ENCODE measurements at places on chromosomes 16 and 17.

- no peak for DNase-seq
Observed at GRCh38 chr16:60107871-60108270, 1373.8 kb upstream of the GOT2 start.

GRCh38 chr17:64498308-64499203, 1.7 kb upstream of the POLG2 start:
- DNase-seq, result no peak

GRCh38 chr17:80727409-80727755, 182.7 kb downstream of the RPTOR start:
- DNase-seq, result no peak

DNA sequence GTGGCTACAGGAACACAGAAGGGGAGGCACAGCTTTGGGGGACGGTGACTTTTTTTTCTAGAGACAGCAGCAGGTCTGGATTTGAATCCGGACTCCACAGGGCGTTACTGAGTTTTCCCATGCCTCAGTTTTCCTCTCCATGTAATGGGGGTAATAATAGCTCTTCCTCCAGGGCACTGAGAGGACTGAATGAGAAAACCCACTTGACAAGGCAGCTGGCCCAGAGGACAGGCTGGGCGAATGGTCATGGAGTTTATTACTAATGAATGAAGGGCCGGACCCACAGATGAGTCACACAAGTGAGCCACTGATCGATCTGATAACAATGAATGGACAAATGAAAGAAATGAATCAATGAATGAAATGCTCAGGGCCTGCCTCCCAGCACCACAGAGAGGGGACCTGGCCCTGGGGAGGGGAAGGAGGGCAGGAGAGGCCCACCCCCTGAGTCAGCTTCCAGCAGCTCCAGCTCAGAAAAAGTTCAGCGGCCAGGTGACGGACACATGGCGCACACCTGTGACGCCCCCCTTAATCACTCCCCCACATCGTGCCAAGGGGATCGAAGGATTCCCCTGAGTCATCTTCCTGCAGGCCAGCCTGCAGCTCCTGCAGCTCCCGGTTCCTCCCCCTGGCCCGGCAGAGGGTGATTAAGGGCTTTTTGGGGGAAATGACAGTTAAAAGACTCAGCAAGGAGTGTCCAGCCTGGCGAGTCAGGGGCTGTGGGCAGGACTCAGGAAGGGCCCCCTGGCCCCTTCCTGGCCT, 54.3 kb downstream of the SOCS1 start:
- no peak for DNase-seq

- DNase-seq, result no peak
Observed at GRCh38 chr16:27406511-27407128, 4.6 kb downstream of the IL21R start.

DNA sequence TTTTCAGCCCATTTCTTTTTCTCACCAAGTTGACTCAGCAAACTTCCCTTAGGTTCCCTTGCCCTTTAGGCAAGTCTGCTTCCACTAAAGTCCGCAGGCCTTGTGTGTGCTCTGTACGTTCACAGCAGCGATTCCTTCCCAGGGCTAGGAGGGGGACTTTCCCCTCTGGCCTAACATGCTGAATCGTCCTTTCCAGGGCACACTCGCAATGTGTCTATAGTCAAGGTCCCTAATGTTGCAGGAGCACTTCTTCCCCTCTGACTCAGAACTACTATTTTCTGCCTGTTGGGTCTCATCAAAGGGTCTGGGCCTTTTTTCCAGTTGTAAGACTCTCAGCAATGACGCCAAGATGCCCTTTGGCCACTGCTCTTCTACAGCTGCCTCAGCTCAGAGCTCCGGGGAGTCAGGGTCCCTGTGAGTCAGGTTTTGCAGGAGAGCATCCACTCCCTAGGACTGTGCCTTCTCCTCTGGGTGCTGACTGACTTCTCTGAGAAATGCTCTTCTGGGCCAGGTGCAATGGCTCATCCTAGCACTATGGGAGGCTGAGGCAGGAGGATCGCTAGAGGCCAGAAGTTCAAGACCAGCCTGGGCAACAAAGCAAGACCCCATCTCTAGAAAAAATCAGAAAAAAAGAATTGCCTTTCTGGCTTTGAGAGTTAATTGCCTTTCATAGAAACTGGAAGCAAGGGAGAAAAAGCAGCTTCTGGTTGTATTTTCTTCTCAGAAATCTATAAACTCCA, 64.4 kb upstream of the TBX2 start:
- no peak for DNase-seq

DNA sequence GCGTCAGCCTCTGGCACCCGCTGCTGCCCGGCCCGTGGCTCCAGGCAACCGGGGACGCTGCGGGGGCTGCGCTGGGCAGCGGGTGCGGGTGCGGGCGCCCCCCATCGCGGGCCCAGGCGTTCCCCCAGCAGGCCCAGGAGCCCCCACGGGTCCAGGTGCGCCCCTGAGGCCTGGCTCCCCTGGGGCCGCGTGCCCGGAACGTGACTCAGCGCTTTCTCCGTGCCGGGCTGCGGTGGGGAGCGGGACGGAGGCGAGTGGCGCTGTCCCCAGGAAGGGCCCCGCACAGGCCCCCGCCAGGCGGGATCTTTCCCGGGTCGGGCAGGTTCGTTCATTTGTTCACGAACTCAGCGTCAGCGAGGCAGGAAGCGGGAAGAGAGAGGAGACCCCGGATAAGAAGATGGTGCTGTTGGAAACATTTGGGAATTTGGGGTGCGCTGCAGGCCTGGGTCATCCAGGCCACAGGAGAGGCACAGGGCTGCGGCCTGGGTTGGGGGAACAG, 18.4 kb upstream of the EXOC7 start:
- DNase-seq, result no peak

DNA sequence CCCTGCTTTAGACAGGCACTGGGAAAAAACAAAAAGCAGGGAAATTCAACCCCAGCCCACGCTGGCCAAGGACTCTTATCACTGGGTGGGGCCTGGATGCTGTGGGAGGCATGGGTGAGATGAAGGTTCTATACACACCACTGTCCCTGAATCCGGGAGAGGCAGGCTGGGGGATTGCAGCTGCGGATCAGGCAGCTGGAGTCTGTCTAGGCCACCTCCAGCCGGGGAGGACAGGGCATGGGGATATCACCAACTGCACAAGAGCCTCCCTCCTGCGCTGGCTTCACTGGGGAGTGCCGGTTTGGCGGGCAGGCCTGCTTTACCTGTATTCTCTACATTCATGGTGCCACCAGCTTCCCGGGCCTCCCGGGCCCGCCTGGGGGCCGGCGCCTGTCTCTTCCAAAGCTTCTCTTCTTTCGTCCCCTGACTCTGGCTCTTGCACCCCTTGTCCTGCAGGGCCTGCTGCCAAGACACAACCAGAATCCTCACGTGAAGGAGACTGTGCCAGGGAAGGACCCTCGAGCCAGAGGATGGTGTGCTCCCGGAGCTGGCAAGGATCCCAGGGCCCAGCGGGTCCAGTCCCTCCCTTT, 13.9 kb downstream of the KIFC3 start:
- no peak for DNase-seq

DNA sequence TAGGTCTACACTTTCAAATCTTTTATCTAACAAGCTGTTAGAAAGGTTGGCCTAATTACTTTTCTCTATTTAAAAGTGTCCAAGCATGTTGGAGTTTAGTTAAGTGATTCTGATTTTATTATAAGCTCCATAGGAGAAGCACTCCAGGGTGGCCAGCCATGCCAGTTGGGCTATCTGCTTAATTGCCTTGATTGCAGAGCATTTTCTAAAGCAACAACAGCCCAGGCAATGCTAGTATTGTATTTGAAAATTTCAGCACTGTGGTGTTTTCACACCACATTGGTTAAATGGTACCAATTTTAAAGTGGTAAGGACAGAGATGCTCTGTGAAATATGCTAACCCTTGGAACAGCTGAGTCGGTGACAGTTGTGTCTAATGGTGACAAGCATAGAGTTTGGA, 510.5 kb upstream of the CDH8 start:
- no peak for DNase-seq

GRCh38 chr16:20868890-20869289, 31.3 kb downstream of the DCUN1D3 start:
- no peak for DNase-seq

DNA sequence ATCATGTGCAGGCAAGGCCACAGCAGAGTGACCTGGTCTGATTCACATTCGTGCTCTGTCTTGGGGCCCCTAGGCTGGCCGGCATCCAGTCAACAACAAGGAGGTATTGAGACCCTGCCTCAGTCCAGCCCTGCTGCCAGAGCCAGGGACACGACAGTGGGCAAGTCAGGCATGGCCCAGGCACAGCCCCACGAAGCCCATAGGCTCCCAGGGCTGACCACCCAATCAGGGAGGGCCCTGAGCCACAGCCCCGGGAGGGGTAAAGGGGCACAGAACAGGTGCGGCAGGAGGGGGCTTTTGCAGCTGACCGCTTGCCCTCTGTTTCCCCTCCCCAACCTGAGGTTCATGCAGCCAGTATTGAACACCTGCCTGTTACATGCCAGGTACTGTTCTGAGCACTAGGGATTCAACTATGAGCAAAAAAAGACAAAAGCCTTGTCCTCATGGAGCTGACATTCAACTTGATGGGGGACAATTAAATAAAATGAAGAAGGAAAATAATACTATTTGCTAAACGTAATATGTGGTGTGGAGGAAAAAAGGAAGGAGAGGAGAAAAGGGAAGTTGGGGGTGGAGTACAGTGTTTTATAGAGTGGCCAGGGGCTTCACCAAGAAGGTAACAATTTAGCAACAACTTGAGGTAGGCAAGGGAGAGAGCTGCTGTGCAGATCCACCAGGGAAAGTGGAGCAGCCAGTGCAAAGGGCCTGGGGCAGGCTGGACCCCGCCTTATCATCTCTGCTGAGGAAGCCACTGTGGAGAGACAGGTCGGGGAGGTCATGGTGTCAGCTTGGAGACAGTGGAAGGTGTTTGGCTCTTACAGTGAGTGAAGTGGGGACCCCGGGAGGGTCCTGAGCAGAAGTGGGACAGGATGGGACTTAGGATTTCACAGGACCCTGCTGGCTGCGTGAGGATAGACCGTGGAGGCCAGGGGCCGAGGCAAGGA, 6.1 kb downstream of the DRC3 start:
- DNase-seq, result no peak

DNA sequence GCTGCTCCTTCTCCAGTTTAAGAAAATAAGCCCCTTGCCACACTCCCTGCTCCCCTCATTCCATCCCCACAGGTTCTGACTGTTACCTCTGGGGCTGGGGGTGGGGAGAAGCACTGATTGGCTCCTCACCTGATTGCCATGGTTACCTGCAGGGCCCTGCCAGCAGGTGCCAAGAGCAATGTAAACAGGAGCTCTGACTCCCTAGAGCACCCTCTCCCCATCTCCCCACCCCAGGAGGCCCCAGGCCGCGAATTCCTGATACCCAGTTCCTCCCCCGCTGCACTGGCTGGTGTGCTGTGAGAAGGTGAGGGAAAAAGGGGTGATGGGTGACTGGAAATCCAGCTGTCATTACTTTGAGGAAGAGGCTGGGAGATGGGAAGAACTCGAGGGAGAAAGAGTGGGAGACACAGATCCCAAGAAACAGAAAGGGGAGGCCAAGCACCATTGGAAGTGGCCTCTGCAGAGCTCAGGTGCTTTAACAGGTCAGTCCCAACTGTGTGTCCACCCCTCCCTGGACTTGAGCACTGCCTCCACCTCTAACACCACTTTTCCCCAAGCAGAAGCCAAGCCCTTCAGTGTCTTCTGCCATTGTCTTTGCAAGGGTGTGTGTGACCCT, 4.5 kb downstream of the PCGF2 start:
- no peak for DNase-seq

- no peak for DNase-seq
Observed at GRCh38 chr17:39151943-39152818, 744 bp upstream of the PLXDC1 start.

GRCh38 chr17:31537565-31538011, 146.1 kb downstream of the RAB11FIP4 start:
- no peak for DNase-seq

DNA sequence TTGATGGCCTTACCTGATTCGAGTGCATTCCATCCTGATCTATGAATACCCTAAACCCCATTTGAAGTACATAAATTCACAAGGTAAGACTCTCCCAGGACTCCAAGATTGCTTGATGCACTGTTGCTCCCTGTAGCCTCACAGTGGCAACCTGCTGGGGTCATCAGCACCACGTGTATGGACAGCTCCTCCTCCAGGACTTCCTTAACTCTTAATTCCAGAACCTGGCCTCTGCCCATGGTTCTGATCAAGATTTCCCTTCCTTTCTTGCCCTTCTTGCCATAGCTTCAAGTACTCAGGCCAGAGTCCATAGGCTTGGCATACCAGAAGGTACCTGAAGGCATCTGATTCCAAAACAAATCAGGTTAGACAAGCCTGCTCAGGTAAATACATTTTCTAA, 34.0 kb upstream of the NLK start:
- no peak for DNase-seq

DNA sequence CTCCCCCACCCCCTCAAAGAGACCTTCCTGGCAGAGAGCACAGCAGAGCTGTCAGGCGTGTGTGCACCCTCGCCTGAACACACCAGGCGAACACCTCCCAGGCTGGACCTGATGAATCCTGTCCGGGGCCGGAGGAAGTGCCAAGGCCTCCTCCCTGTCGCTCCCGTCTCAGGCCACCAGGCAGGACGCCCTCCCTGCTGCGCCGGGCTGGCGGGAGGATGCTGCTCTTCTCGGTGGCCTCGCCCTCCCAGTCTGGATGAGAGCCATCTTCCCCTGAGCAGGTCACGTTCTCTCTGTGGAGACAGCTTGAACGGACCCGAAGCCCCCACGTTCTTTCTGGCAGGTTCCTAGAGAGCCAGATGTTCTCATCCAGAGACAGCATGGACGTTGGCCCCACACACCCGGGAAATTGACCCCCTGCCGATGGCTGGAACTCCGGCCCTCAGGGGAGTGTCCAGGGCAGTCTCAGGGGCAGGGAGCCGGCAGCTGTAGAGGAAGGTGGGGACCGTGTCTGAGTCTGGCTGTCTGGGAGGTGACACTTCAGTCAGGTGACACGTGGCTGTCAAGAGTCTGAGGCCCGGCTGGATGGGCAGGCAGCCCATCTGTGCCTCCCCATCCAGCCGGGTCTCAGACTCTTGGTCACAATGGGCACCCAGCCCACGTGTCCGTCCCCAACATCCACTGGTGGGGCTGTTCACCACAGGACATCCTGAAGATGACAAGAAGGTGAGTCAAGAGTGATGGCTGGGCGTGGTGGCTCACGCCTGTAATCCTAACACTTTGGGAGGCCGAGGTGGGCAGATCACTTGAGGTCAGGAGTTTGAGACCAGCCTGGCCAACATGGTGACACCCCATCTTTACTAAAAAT, 5.0 kb upstream of the TIMP2 start:
- DNase-seq, result no peak

- DNase-seq, result no peak
Observed at GRCh38 chr17:43542859-43543258, 3.3 kb downstream of the ETV4 start.

DNA sequence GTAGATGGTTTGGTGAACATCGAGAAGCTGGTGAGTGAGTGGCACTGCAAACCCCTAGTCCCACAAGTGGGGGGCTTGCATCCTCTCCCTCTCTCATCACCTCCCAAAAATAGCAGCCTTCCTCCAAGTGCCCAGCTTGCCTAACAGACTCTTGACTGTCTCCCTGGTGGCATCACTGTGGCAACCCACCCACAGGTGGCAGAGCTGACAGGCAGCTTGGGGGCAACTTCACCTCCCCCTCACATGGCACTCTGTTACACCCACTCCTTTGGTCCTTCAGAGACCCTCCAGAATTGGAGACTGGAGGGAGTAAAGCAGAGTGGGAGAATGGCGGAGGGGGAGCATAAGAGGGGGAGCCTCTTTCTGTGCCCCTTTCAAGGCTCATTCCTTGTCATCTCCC, 15.7 kb downstream of the RAPGEFL1 start:
- DNase-seq, result no peak

GRCh38 chr17:5785867-5786509, 201.7 kb upstream of the NLRP1 start:
- no peak for DNase-seq

Data from stimulated activated CD4-positive, alpha-beta T cell treated with anti-CD3 and anti-CD28 coated beads, Interleukin-1b, Interleukin-23, amount 100 ng/mL, for 1 hour (primary cell).